ENCODE measurements at places on chromosomes 11 and 22.

DNA sequence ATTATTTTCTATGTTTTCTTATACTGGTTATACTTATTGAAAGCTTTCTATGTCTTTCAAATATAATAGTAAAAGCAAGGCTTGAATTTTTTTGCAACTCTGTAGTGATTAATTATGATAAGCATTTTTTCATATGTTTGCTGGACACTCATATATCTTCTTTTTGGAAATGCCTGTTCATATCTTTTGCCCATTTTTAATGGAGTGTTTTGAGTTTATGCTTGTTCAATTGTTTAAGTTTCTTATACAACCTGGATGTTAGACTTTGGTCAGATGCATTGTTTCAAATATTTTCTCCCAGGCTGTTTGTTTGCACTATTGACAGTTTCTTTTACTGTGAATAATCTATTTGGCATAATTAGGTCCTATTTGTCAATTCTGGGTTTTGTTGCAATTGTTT is 11.9 kb downstream of the OR52H1 start:
- DNase-seq, result no peak

DNA sequence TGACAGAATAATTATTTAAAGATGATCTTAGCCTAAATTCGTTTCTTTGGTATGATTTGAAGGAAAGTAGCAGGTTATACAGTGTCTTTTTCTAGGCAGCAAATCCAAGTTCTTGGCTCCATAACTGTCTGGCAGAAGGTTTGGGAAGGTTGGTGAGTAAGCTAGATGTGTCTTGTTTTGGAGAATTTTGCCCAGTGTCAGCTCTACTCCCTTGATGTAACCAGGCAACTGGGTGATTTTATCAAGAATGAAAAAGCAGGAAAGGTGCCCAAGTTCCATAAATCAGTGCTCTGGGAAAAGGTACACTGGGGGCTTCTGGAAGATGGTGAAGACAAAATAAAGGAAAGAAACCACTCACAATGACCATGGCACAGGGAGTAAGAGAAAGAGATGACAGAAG is 71.5 kb upstream of the USP47 start:
- no peak for DNase-seq

- DNase-seq, result no peak
Observed at GRCh38 chr11:13929395-13929891, 33.1 kb upstream of the SPON1 start.

DNA sequence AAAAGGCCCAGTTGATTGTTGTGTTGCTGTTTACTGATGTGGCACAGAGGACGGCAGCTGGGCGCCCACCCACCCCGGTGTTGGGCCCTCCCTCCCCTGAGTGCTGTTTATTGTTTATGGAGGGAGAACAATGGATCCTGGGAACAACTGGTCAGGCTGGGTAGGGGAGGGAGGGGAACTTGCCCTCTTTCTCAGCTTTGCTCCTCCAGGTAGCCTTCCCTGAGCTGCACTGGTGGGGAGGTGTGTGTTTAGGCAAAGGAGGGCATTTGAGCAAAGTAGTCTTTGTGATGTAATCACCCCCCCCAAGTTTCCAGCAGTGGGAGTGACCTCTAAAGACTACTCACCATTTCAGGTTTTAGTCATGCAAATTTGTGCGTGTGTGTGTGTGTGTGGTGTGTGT is 1035.3 kb downstream of the NTM start:
- DNase-seq, result no peak

DNA sequence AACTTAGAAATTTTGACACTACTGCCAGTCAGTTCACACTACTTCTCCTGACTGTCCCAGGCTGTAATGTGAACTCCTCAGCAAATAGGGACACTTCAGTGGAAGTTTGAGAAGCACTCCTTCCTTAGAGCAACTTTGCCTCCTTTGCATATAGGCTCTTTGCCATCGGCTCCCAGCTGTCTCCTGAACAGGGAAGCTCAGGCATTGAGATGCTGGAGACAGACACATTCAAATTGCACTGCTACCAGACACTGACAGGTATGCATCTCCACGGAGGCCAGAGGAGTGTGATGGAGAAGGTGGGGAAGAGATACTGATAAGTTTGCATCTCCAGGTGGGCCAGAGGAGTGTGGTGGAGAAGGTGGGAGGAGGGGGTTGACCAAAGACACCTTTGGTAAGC is 1.4 kb downstream of the TRAPPC4 start:
- no peak for DNase-seq

- no peak for DNase-seq
Observed at GRCh38 chr11:44608651-44608990, 43.2 kb downstream of the CD82 start.

- no peak for DNase-seq
Observed at GRCh38 chr22:23938328-23939016, 22.5 kb downstream of the GSTT2B start.

DNA sequence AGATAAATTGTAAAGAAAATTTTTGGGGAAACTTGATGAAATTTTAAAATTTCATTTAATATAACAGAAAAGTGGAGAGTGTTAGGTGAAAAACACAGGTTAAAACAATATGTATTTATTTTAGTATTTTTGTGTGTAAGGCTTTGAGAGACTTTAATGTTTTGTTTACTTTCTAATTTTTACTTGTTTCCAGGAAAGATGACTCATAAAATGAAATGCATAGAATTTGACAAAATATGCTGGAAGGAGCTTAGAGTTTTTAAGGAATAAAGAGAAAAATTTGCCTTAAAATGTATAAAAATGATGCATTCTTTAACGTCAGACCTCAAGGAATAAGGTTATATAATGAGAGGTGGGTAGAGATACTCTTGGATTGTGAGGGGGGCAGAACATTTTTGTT is 1205.1 kb upstream of the CNTN5 start:
- no peak for DNase-seq

- DNase-seq, result no peak
Observed at GRCh38 chr11:103842795-103843194, 193.6 kb upstream of the DDI1 start.

- no peak for DNase-seq
Observed at GRCh38 chr22:49325531-49326395, 501.9 kb downstream of the BRD1 start.

- no peak for DNase-seq
Observed at GRCh38 chr11:64094463-64095260, 58.9 kb downstream of the FLRT1 start.

DNA sequence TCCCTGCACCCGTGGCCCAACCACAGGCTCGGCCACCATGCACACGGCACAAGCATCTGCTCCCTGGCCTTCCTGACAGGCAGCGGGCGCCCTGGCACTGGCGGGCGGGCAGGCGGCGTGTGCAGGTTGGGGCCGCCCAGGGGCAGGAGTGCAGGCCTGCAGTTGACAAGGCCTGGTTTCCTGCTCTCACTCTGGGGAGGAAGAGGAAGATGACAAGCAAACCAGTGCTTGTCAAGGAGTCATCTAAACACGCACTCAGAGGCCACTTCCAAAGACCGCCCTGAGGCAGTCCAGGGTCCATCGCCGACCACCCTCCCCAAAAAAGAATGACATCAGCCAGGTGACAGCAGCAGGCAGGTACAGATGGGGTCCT is 65.3 kb upstream of the LINC01488 start:
- DNase-seq, result no peak

DNA sequence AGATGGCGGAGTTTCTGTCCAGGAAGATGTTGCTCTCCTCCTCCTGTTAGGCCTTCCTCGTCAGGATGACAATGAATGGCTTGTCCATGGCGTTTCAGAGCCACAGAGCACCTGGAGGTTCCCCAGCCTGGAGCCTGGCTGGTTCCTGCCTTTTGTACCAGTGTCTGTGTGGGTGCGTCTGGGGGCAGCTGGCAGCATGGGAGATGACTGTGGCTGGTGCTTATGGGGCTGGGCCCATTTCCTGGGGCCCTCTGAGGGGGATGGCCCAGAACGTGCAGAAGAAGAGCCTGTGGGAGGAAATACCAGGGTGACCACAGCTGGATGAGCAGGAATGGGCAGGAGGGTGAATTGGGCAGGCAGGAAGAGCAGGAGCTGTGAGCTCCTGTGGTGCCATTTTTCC is 6.7 kb downstream of the SLC37A2 start:
- no peak for DNase-seq

Data from activated CD8-positive, alpha-beta memory T cell treated with anti-CD3 and anti-CD28 coated beads, Interleukin-2, amount 50 U/mL, for 4 hours (primary cell).